ENCODE measurements at places on chromosomes 13 and 19. TPM values are rescaled to one million over a fixed set of nuclear protein-coding genes. Genes with fewer than 3 reads are reported as not detected.

DNA sequence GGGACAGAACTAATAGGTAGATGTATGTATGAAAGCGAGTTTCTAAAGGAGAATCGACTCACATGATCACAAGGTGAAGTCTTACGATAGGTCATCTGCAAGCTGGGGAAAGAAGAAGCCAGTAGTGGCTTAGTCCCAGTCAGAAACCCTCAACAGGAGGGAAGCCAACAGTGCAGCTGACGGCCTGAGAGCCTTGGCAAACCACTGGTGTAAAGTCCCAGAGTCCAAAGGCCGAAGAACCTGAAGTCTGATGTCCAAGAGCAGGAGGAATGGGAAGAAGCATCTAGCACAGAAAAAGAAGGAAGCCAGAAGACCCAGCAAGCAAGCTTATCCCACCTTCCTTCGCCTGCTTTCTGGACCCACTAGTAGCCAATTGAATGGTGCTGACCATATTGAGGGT, 507.6 kb upstream of the ARGLU1 start:
- no peaks in the 10 kb centered on the region for H3K36me3 ChIP-seq
- no peaks in the 10 kb centered on the region for H3K27me3 ChIP-seq
- no peaks in the 10 kb centered on the region for H3K4me1 ChIP-seq
- H3K27ac ChIP-seq = no peak overlapping the region

- no peaks in the 10 kb centered on the region for H3K4me1 ChIP-seq
- peaks cover 13% of the 10 kb centered on the region for H3K27me3 ChIP-seq
- no peaks in the 10 kb centered on the region for H3K36me3 ChIP-seq
- no peak overlapping the region for H3K4me3 ChIP-seq
- H3K27ac ChIP-seq = no peak overlapping the region
- DNase-seq = no peak
Observed at GRCh38 chr13:20264271-20265018, 32.3 kb upstream of the GJB6 start.

Gene COX7A1
- not detected for total RNA-seq

- H3K4me3 ChIP-seq = no peak overlapping the region
- H3K27me3 ChIP-seq = no peaks in the 10 kb centered on the region
- H3K27ac ChIP-seq = no peak overlapping the region
- no peak for DNase-seq
Observed at GRCh38 chr19:51821921-51822320, 27.0 kb downstream of the FPR3 start.

- no peaks in the 10 kb centered on the region for H3K27me3 ChIP-seq
- H3K27ac ChIP-seq = no peak overlapping the region
- no peak overlapping the region for H3K4me3 ChIP-seq
- H3K4me1 ChIP-seq = no peaks in the 10 kb centered on the region
- no peak for DNase-seq
Observed at GRCh38 chr13:109593230-109593629, 193.2 kb downstream of the IRS2 start.

Gene PTPRH
- not detected for total RNA-seq

DNA sequence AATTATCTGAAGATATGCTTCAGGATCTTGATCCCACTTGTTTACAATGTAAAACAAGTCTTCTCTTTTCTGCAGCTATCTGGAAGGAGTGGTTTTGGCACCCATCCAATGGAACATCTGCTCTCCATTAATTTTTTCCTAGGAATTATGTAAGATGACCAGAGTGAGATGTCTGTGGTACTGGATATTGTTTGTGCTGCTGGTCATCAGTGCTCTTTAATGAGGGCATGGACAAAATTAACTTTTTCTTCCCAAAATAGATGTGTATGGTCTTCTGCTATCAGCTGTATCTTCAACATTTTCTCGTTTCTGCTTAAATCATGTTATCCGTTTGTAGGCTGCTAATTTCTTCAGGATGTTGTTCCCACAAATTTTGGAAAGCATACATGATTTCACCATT, 415.4 kb upstream of the KLHL1 start:
- no peak for DNase-seq
- no peak overlapping the region for H3K4me3 ChIP-seq
- no peaks in the 10 kb centered on the region for H3K36me3 ChIP-seq
- H3K27me3 ChIP-seq = no peaks in the 10 kb centered on the region

Gene FUT2
- total RNA-seq = not detected

Gene PSG3
- total RNA-seq = not detected

Gene CYP2A7
- total RNA-seq = not detected

Gene SLC44A2
- total RNA-seq = 204 TPM

GRCh38 chr13:107824635-107825034, 390.7 kb downstream of the LIG4 start:
- H3K27me3 ChIP-seq = no peaks in the 10 kb centered on the region
- H3K4me1 ChIP-seq = no peaks in the 10 kb centered on the region
- no peak overlapping the region for H3K27ac ChIP-seq

Gene OR7C1
- total RNA-seq = not detected

GRCh38 chr19:19459707-19460251, 54.3 kb downstream of the GATAD2A start:
- DNase-seq = peak; percentile 64
- no peaks in the 10 kb centered on the region for H3K27me3 ChIP-seq
- H3K4me1 ChIP-seq = peaks cover 93% of the 10 kb centered on the region
- peak overlapping the region; percentile 95 for H3K27ac ChIP-seq
- peak overlapping the region; percentile 35 for H3K4me3 ChIP-seq
- H3K36me3 ChIP-seq = peaks cover 13% of the 10 kb centered on the region

GRCh38 chr19:19296953-19297689, 23.2 kb downstream of the SUGP1 start:
- peaks cover 3% of the 10 kb centered on the region for H3K36me3 ChIP-seq
- DNase-seq = no peak
- H3K27me3 ChIP-seq = no peaks in the 10 kb centered on the region
- H3K4me1 ChIP-seq = no peaks in the 10 kb centered on the region
- no peak overlapping the region for H3K4me3 ChIP-seq

DNA sequence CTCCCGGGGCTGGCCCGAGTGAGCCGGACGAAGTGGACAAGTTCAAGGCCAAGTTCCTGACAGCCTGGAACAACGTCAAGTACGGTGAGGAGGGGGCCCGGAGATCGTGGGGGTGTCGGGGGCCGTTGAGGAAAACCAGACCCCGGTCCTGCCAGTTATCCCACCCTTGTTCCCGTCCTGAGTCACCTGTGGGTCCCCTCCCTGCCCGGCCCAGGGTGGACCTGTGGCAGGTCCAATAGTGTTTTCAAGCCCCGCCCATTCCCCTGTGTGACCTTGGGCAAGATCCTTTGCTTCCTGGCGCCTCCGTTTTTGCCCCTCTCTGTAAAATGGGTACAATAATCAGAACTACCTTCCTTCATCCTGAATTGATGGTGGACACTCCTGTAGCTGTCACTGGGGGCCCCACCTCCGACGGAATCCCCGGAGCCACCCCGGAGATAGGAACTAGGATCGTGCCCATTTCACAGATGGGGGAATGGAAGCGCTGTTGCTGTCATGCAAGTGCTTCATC, 593 bp downstream of the ATG4D start:
- no peak for DNase-seq
- peaks cover 32% of the 10 kb centered on the region for H3K4me1 ChIP-seq
- no peaks in the 10 kb centered on the region for H3K27me3 ChIP-seq
- H3K36me3 ChIP-seq = peaks cover 23% of the 10 kb centered on the region
- peak overlapping the region; percentile 91 for H3K4me3 ChIP-seq

DNA sequence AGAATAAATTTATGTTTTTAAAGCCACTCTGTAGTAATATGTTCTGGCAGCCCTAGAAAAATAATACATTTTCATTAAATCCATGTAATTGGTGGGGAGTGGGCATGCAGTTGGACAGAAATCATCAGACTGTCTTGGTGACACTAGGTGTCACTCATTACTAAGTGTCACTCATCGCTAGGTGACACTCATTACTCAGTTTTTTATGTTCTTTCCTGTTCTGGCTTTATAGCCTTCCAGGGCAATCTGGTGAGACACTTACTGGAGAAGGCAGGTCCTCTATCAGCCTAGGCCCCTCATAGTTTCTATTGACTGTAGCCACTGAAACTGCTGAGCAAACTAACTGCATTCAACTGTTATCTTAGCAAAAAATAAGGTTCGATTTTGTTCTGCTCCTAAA, 542.1 kb downstream of the SLITRK1 start:
- no peak overlapping the region for H3K4me3 ChIP-seq
- H3K27ac ChIP-seq = no peak overlapping the region
- no peaks in the 10 kb centered on the region for H3K27me3 ChIP-seq
- H3K36me3 ChIP-seq = no peaks in the 10 kb centered on the region

- DNase-seq = no peak
- H3K36me3 ChIP-seq = peaks cover 50% of the 10 kb centered on the region
- H3K4me3 ChIP-seq = no peak overlapping the region
- no peaks in the 10 kb centered on the region for H3K27me3 ChIP-seq
- H3K27ac ChIP-seq = no peak overlapping the region
- H3K4me1 ChIP-seq = peaks cover 12% of the 10 kb centered on the region
Observed at GRCh38 chr19:15422296-15423075, 3.7 kb upstream of the AKAP8L start.

- peak overlapping the region; percentile 77 for H3K27ac ChIP-seq
- DNase-seq = no peak
- no peak overlapping the region for H3K4me3 ChIP-seq
- no peaks in the 10 kb centered on the region for H3K4me1 ChIP-seq
- H3K27me3 ChIP-seq = no peaks in the 10 kb centered on the region
- H3K36me3 ChIP-seq = no peaks in the 10 kb centered on the region
Observed at GRCh38 chr19:2628597-2628996, 73.9 kb downstream of the GNG7 start.

Gene KL
- total RNA-seq = 0.20 TPM

- no peak for DNase-seq
- no peaks in the 10 kb centered on the region for H3K36me3 ChIP-seq
- no peaks in the 10 kb centered on the region for H3K27me3 ChIP-seq
- H3K4me1 ChIP-seq = no peaks in the 10 kb centered on the region
- no peak overlapping the region for H3K4me3 ChIP-seq
- no peak overlapping the region for H3K27ac ChIP-seq
Observed at GRCh38 chr19:27740396-27740795, 1472.6 kb downstream of the UQCRFS1 start.
